ENCODE measurements at places on chromosomes 6 and 20. TPM values are rescaled to one million over a fixed set of nuclear protein-coding genes. Genes with fewer than 3 reads are reported as not detected.

GRCh38 chr6:119541132-119541905, 191.8 kb upstream of the MAN1A1 start:
- DNase-seq = no peak

- DNase-seq = no peak
Measured at GRCh38 chr6:4620284-4621151, 155.7 kb upstream of the CDYL start.

- no peak for DNase-seq
Measured at GRCh38 chr6:84582997-84583396, 181.4 kb downstream of the TBX18 start.

DNA sequence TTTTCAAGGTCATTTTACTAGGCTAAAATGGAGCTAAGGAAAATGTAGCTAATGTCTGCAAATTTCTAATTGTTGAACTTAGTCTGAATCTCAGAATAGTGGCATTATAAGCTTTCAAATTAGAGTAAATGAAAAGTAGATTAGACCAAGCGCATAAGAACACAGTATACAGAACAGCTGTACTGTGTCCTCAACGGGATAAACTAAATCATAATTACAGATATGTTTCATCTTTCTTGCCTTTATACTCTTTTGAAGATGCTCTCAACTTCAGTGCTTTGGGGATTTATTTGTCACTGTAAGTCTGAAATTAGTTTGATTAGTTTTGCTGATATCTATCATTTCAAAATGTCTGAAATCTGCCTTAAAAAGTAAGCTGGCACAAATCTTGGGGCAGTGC, 305.4 kb downstream of the LAMA2 start:
- no peak for DNase-seq

LY6G5C gene
- total RNA-seq = 0.75 TPM

SLC4A11 gene
- 3.9 TPM for total RNA-seq

HMGCLL1 gene
- not detected for total RNA-seq
